ENCODE measurements at places on chromosomes 7 and 10.
A peak's percentile ranks its signal among the peaks of the same experiment; 100 is the strongest.

GRCh38 chr7:129457101-129457500 is 22.9 kb downstream of the STRIP2 start:
- no peak for DNase-seq

- DNase-seq, result no peak
These were observed 2.0 kb downstream of the GAL3ST4 start for GRCh38 chr7:100166317-100166940.

DNA sequence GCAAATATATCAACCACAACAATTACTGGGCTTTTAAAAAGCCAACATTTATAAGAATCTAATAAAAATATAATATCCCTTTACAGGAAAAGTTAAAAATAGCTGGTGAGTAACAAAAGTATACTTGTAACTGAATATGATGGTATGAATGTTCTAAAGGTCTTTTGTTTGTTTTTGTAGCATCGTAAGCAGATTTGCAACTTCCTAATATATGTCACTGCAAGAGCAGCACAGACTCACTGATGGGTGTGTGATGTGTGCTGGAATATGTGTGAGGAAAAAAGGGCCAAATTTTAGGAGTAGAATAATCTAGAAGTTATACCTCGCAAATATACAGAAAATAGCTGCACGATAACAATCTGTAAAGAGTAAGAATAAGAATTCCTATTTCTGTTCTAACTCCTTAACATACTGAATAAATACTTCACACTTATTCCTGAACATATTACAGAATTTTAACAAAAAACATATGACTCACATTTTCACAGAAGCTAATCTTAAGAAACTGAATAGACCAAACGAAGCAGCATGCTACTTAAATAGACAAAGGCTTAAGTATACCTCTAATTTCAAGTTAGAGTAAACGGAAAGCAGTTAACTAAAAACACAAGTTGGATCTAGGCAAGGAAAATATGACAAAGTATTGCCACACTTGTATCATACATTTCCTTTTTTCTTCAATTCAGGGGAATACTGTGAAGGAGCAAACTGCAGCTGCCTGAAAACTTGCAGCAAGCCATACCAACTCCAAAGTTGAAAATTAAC is 9.6 kb downstream of the ETV1 start:
- DNase-seq, result no peak

DNA sequence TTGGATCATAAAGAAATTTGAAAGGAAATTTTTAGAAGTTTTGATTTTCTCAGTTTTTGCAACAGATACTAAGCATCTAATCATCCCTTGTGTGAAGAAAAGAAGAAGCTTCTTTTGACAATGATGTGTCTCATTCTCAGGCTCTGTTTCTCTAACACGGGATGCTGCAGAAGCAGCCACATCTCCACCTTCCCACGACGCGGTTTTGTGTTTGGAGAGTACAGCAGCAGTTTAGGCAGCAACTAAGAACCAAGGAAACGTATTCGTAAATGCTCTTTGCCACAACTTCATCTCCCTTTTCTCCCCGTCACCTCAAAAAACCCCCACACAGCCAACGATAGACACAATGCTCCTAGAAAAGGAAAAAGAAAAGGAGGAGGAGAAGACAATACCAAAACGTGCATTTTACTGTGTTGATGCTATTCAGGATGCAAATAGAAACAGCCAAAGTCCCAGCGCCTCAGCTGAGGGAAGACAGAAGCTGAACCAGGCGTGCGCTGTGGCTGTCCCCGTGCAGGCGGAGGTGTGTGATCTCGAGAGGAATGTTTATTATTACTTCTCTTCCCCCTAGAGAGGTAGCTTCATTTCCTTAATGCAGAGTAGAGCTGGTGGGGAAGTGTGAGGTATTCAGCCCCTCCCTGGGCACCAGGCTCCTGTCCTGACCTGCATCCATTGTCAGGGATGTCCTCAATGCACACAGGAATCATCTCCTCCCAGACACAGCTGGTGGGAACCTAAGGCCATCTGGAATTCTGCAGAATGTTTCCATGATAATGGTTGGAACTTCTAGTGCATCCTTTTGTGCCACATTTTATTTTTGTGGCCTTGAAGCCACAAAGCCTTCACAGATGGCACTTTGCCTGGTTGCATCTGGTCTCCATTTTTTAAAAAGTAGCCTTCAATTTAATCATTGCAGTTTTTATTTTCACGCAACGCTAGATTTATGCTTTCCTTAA is 174.6 kb upstream of the KLF6 start:
- DNase-seq, result no peak

GRCh38 chr10:120527691-120528090 is 70.7 kb downstream of the PLPP4 start:
- DNase-seq, result no peak

DNA sequence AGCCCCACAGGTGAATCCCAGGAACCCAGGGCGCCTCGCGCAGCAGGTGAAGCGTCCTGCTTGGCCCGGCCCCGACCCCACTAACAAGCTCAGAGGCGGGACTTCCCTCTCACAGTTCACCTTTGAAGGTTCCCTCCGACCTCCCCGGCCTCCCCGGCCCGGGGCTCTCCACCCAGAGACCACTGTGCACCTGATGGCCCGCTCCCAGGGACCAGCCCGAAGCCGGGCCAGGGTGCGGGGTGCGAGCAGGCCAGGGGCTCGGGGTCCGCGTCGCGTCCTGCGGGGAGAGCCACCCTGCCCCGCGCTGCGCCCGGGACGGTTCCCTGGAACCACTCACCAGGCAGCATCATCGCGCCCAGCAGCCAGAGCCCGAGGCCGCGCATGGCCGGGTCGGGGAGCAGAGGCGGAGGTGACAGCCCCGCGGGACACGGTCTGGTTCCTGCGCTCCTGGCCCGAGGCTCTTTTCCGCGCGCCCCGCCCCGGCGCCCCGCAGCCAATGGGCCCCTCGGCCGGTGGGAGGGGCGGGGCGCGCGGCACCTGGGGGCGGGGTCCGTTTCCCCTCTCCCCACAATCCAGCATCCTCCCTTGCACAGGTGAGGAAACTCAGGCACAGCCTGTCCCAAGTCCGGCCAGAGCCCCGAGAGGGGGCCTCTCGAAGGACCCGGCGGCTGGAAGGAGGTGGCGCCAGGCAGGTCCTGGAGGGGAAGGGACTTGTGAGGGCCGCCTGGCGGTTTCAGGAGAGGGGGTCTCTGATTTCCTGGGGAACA is at the start of gene ADAM8:
Gene ADAM8, minus strand, starts transcription at position 434 of the 767 bp plus-strand sequence. Its CDS starts 51 bp downstream, at position 383.
- peak; percentile 73 for DNase-seq

- no peak for DNase-seq
These were observed 57.2 kb downstream of the AKR1E2 start for GRCh38 chr10:4883079-4883739.

GRCh38 chr10:86775056-86775869 is 18.8 kb downstream of the BMPR1A start:
- no peak for DNase-seq

DNA sequence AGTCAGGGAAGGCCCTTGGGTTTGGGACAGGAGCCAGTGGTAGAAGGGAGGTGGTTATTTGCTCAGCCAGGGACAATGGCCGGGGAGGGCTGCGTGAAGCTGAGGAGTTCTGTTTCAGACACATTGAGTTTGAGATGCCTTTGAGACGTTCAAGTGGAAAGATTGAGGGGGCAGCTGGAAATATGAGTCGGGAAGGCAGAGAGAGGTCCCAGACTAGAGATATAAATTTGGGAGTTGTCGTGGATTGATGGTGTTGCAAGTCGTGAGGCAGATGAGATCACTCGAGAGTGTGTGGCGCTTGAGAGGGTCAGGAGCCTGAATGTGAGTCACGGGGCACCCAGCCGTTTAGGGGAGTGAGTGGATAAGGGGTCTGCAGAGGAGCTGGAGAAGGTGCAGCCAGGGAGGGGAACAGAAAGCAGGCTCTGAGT is 73.3 kb downstream of the ZMIZ1 start:
- DNase-seq, result no peak

DNA sequence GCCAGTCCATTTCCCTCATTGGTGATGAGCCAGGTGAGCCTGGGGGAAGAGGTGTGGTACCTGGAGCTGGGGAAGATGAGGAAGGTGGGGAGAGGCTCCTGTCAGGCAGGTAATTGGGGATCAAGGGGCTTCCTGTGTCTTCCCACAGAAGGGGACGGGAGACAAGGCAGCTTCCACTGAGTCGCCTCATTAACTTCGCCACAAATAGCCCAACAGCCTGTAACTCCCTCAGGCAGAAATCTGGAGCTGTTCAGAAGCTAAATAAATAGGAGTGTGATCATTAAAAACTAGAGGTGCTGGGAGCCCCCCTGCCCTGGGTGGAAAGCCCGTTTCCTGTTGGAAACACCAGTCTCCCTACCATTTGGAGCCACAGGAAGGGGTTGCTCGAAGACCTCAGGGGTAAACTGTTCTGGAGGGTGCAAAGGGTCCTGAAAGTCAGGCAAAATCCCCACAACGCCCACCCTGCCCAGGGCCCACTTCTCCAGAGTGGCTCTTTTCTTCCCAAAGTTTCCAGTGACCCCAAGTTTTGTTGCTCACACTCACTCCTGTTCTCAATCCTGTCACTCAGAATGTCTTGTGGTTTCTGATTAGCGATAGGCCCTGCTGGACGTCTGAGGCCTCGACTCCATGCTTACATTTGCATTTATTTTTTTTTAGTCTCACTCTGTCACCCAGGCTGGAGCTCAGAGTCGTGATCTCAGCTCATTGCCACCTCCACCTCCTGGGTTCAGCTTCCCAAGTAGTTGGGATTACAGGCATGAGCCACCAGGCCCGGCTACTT is 25.7 kb downstream of the UNC5B start:
- DNase-seq, result no peak

DNA sequence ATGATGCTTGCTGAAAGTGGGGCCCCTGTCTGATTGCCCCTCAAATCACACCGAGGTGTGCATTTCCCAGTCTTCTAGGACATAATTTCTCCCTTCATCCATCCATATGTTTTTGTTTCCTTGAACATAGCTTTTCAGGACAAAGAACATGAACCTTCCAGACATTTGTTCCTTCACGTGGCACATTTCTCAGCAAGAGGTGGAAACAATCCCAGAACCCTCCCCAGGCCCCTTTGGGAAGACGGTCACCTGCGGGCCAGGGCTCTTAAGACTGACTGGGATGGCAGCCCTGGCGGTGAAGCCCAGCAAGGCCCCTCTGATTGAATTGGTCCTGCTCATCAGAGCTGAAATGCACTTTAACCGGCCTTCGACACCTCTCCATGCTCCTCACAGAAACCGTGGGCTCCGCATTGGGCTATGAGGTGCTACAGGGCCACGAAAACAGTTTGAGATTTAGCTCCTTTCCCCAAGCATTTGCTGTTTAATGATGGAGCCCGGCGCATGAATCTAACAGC is 522.5 kb upstream of the DPP6 start:
- DNase-seq, result no peak

DNA sequence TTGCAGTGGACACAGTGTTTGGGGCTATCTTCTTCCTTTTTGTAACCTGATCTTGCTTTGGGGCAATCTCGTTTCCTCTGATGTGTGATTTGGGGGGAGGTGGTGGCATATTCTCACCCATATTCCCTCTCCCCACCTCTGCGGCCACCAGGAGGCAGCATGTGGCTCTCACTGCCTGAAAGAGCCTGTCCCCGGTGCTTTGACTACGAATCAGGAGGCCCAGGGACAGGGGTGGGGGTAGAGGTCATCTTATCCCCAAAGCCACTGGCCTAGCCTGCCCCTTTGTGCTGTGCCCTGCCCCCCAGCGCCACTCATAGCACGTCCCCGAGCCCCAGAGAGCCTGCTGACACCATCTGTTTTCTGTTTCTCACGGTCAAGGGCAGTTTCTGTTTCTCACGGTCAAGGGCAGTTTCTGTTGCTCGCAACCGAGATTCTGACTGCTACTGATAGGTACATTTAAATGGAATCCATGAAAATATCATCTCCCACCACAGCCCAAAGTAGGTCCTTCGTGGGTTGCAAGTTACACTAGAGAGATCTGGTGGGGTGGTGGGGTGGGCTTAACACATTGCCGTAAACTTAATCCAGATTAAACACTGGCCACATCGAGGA is 28.2 kb downstream of the PHYH start:
- peak; percentile 66 for DNase-seq

GRCh38 chr10:90126256-90126595 is 424.8 kb downstream of the KIF20B start:
- DNase-seq, result no peak

GRCh38 chr10:110679486-110680272 is 35.5 kb downstream of the RBM20 start:
- DNase-seq, result no peak

GRCh38 chr7:99255463-99255862 is 17.2 kb upstream of the MYH16 start:
- no peak for DNase-seq

DNA sequence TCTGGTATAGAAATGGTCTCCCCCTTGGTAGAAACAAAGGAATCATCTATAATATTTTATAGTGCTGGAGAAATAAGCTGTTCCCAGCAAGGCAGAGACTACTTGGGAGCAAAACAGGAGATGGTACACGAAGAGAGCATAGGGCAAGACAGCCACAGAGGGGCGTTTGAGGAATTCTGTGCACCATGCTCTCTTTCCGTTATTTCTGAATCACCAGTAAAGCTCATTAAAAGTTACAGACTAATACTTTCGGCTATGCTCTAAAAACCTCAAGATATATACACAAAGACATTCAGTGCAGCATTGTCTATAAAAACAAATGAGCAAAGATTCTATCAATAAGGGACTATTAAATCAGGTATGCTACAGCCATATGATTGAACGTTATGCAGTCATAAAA is 68.5 kb upstream of the FHIP2A start:
- no peak for DNase-seq

DNA sequence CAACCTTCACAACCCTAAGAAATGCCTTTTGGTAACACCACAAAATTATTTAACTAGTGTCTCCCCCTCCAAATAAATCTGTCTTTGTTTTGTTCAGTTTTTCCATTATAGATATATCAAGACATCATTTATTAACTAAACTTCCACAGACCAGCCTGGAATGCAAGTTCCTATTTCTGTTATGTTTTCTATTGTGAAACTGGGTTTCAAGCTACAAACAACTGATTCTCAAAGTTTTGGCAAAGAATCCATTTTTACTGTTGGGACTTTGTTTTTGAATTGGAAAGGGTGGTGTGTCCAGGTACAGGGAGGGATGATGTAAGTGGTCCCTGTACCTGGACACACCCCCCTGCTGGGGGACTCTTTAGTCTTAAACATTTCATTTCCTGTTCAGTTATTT is 36.2 kb downstream of the STAMBPL1 start:
- DNase-seq, result no peak

- DNase-seq, result no peak
These were observed 1.4 kb downstream of the C10orf71 start for GRCh38 chr10:49300140-49300974.

DNA sequence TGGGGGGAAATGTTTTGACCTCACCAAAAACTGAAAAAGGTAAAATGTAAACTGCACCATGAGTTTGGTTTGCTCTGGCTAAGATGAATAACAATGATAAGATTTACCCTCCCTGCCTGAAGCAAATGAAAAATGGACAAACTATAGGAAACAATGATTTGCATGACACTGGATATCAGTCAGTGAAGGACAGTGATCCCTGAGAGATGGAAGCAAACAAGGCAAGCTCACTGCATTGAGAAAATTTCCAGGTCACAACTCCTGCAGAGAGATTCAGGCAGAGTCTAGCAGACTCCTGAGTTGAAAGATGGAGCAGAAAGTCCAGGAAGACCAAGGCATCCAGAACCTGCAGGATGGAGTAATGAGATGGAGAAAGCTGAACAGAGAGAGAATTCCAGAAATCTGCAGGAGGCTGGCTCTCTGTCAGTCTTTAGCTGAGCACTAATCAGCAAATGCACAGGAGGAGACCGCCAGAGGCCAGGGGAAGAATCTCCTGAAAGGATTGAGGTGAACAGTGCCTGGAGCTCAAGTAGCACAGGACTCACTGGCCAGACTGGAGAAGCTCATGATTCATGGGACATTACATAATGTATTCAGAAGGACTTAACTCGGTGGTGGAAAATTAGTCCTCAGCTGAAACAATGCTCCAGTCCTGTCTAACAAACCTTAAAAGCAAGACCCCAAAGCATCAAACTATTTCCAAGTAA is 51.2 kb upstream of the PALS2 start:
- DNase-seq, result no peak

Measured in WERI-Rb-1 (cell line).